ENCODE measurements at places on chromosomes 6 and 20. TPM values are rescaled to one million over a fixed set of nuclear protein-coding genes. Genes with fewer than 3 reads are reported as not detected.

DNA sequence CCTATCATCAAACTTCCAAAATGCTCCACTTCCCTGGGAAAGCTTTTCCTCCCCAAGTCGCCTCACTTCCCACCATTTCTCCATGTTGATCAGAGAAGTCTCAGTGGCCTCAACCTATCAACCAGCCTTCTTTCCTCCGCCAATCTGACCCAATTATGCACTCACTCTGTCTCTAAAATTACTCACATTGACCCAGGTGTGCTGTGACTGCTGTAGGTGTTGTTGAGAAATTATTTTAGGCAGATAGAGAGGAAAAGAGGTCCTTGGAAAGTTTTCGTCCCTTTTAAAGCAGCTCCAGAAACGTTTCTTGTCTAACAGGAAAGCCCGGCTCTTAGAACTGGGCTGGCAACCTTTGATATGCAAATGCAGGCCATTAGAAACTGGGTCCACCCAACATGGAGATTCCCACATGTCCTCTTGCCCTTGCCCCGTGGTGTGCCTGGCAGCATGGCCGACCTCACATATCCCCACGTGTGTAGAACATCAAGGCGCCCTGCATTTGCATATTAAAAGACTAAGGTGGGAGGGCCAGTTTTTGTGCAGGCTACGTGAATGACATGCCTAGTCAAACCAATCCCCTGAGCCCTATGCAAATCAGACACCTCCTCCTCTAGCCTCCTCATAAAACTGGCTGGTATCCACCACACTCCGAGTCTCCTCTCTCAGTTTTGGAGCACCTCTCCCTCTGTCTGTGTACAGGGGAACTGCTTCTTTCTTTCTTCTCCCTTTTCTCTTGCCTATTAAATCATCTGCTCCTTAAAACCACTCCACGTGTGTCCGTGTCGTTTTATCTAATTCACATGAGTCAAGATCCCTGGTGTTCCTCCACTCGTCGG is 12.9 kb downstream of the IPCEF1 start:
- DNase-seq, result no peak

VSTM2L gene
- total RNA-seq, result not detected

DNA sequence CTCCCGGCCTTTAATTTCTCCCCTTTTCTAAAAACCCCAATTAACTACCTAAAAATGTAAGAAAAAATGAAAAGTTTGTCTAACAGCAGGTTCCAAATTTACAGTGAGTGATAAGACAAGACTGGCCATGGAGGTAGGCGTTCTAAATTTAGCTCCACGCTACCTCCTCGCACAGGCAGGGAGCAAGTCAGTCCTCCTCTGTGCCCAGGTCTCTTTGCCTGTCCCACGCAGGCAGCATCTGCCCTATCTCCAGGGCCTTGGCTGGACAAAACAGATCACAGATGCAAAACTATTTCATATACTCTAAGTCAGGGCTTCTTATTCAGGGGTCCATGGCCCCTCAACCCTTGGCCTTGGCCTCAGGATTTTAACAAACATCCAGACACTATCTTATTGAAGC is 98.0 kb upstream of the JARID2 start:
- no peak for DNase-seq

C6orf132 gene
- total RNA-seq, result 0.14 TPM

DNA sequence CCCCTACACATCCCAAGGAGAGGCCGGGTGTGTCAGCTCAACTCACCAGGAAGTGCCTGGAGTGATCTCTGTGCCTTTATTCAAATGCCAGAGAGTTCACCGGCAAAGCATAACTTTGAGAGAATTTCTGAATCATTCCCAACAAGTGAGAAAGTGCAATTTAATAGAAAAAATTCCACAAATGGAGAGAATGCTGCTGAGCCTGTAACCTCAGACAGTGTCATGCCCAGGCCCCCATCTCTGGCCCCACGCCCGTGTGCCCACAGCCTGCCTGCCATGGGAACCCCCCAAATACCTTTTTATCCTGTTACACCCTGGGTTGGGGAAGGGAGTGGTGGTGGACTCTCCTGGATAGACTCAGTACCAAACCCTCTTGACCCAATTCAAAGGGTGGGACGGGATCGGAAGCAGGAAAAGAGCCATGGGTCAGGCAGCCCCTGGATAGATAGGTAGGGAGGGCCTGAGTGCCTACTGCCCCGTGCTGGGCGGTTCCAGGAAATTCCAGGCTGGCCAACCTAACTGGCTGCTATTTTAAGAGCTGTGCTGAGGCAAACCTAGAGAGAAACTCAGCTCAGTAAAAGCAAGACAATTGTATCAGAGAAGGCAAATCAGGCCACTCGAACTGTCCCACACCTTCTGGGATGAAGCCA is 179.0 kb upstream of the FOXA2 start:
- DNase-seq, result no peak

IL17F gene
- not detected for total RNA-seq

CD40 gene
- 3.1 TPM for total RNA-seq

DNA sequence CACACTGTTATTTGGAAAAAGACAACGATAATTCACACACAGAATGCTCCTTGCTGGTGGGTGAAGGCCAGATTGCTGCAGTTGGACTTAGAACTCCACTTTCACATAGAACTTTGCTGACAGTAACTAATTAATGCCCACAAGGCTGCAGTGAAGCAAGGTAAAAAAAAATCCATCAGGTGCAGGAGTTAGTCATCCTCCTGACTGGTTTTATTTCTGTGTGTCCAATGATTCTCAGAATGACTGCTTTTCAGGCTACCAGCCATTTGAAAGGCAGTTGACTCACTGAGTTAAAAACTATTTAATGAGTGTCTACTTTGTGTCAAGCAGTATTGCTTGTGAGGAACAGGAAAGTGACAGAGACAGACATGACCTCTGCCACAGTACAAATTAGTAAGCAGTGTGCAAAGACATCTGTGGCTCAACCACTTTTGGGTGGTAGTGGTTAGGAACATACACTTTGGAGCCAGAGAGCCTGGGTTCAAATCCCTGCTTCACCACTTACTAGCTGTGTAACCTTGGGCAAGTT is 41.9 kb downstream of the ELOVL5 start:
- no peak for DNase-seq

DNA sequence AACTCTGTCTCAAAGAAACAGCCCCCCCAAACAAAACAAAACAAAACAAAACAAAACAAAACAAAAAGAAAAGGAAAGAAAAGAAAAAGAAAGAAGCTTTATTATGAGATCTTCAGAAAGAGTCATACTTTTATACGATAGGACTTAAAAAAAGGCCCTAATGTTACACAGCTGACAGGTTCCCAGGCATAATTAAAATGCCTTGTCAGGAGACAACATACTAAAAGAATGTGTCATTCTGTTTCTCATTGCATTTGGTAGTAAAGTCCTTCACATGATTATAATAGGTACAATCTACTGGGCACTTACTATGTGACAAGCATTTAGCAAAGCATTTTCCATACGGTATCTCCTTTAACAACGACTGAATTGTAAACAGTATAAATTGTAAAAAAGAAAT is 36.4 kb upstream of the RPN2 start:
- no peak for DNase-seq

DNA sequence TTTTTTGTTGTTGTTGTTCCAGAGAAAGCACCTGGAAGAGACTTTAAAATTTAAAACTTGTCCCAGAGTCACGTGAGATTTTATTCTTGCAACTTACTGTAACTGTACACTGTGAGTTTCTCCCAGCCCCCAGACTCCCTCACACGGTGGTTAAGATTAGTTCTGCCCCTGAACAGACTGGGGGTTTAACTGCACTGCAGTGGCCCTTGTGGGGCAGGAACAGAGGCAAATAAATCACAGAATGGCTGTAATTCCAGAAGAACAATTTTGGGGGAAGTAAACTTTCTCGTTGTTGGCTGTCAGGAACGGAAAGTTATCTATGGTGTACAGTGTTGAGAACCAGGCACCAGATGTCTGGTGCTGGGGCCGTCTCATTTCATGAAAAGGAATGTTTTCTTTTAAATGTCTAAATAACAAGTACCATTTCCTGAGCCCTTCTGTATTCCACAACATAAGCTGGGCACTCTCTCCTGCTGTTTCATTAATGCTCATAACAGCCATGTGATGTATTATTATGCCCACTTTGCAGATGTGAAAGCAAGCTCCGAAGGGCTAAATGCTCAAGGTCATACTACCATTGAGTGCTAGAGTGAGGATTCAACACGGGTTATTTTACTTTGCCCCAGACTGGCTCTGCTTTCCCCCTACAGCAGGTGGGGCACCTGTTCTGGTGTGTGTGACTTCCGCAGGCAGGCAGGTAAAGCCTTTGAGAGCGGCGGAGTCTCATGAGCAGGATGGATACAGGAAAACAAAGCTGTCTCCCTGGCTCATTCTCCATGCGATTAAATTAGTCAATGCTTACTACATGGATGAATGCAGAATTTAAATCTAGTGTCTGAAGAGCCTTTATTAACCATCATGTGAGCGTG is 30.5 kb downstream of the CNKSR3 start:
- no peak for DNase-seq

GRCh38 chr20:56911946-56912345 is 282.8 kb downstream of the TFAP2C start:
- DNase-seq, result no peak

GRCh38 chr6:132412656-132413498 is 11.6 kb upstream of the MOXD1 start:
- no peak for DNase-seq

- no peak for DNase-seq
These were observed 79.3 kb upstream of the NAA20 start for GRCh38 chr20:19937651-19938420.

DNA sequence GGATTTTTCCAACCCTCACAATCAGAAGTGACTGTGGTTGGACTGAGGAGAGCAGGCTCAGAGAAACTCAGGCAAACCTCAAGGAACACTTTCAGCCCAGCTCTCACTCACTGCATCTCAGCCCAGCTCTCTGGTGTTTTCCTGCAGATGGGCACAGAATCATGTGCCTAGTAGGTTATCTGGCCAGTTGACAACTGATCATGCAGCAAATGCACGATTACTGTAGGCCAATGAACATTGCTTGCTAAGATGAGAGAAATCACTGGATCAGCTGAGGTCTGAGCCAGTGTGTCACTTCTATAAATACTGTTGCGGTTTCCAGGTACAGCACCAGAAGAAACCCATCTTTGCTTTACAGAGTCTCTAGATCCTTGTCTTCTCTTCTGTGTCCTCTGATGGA is 540.5 kb downstream of the CD83 start:
- DNase-seq, result no peak

DNA sequence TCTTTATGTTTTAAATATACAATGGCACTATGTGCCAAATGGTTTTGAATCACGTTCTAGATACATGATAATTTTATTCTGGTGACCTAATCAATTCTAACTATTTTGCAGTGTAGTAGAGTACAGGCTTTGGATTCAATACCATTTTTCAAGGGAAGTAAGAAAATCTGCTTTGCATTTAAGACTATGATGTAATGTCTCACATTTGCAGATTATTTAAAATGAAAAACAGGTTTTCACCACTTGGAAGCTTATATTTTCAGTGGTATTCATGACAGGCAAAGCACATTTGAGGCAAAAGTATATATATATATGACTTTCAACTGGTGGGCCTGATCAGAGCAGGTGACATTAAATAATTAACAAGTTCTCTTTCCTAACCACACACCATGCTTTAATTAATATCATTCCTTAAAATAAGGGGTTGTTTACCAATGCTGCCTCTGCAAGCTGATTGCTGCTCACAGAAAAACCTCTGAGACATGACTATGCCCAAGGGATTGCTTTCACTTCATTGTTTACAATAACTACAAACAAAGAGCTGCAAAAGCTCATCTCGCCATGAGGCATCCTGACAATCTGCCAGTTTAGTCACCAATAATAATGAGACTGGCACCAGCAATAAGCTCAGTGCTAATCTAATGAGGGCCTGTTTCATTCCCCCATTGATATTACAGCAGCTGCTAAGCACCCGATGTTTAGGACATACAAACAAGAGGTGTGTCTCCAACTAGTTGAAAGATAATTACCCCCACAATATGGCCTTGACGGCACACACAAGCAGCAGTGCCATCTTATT is 1176.0 kb upstream of the GJE1 start:
- no peak for DNase-seq

DNA sequence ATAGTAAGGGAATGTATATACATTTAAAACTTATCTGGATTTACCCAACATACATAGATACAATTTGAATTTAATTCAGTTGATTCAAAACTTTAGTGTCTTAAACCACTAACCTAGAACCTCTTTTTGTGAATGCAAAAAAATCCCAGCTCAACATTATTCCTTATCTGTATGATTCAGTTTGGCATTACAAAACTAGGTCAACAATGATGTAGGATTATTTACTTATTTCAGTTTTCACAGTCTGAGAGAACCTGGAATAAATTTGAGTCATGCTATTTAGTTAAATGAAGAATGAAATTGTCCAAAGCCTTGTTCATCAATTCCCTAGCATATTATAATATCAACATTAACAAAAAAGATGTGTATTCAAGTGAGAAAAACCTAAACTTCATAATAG is 7.4 kb upstream of the PLCB1 start:
- no peak for DNase-seq

DNA sequence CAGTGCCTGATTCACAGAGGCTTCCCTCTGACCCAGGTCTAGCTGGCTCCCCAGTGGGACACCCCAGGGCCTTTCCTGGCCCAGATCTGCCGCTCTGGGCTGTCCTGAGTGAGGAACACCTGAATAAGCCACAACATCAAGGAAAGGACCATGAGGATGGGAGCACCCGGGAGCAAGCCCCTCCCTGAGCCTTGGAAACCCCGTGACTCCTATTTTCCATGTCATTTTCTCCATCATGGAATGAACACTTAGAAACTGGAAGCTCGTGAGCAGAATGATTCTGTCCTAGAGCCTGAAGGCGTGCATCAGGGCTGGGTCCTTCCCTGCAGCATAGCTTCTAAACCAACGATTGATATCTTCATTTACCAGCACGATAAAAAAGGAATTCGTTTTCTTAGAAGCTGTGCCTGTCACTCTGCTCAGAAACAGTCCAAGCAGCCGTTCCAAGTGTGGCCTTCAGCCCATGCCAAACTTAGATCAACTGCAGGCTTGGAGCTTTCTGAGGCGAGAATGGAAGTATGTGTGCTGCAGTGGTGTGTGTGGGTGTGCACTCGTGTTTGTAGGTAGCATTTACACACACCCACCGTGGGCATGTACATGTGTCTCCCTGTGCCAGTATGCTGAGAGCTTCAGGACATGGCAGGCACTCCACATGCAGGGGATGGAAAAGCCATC is 83.2 kb upstream of the FOXC1 start:
- no peak for DNase-seq

DNA sequence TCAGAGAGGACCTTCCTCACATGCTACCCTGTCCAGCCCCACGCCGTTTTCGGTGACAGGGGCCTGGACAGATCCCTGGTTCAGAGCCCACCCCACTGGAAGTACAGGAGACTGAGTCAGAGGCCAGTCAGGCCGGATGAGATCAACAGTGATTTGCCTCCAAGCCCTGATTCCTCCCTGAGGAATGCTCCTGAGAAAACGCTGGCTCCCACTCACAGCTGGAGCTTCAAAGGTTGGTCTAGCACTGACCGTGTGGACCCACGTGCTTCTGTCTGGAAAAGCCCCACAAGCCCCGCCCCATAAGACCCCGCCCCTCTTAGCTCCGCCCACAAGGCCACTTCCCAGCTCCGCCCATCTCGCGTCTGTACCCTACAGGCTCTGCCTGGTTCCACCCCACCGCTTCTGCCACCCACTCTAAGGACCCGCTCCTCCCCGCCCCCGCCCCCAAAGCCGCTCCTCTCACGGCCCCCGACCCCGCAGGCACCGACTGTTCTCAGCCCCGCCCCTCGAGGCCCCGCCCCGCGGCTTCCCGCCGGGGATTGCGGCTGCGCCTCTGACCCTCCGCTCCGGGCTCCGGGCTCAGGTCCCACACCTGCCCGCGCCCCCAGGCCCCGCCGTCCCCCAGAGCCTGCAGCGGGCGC is 64.9 kb upstream of the BHLHE23 start:
- DNase-seq, result no peak

GRCh38 chr6:136600818-136601217 is 50.6 kb upstream of the MAP7 start:
- no peak for DNase-seq

- DNase-seq, result no peak
These were observed 4.6 kb downstream of the SIRPG start for GRCh38 chr20:1652960-1653359.

All from activated naive CD8-positive, alpha-beta T cell treated with anti-CD3 and anti-CD28 coated beads, Interleukin-2, amount 10 ng/mL, durations not matched to agents 7 days and 5 days (primary cell).